ENCODE measurements at places on chromosomes 4 and X.

DNA sequence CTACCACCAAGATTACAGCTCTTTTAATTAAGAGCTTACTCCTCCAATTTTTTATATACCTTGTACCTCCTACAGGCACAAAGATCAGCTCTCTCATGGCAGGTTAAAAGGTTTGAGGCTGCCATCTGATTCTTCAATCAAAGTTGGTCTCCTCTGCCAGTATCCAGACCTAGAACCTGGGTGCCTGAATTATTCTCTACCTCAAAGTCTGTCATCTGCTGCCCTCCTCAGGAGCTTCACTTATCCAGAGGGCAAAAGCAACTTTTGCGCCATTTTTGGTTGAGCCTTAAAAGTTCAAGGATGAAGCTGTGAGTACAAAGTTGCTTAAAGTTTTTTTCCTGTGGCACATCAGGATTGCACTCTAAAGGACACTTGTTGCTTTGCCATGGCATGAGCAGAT, 343.7 kb upstream of the PPP1R2C start:
- DNase-seq: no peak

DNA sequence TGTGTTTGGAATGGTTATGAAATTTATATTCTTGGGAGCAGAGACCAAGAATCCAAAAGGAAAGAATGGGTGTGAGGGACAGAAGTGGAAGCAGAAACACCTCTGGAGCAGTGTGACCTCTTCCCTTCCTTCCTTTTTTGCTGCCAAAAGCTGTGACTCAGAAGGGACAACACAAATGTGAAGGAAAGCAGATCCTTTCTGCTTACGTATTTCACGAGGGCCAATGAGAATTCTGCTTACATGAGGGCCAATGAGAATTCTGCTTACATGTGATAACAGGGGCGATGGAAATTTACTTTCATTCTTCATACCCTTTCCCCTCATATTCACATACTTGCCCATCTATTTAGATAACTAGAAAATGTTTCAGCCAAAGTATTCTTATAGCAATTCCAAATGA, 404.6 kb downstream of the PRDM5 start:
- peak; percentile 4 for DNase-seq

- peak; percentile 86 for DNase-seq
These were observed 11.5 kb downstream of the CTAG1A start for GRCh38 chrX:154596290-154596929.

DNA sequence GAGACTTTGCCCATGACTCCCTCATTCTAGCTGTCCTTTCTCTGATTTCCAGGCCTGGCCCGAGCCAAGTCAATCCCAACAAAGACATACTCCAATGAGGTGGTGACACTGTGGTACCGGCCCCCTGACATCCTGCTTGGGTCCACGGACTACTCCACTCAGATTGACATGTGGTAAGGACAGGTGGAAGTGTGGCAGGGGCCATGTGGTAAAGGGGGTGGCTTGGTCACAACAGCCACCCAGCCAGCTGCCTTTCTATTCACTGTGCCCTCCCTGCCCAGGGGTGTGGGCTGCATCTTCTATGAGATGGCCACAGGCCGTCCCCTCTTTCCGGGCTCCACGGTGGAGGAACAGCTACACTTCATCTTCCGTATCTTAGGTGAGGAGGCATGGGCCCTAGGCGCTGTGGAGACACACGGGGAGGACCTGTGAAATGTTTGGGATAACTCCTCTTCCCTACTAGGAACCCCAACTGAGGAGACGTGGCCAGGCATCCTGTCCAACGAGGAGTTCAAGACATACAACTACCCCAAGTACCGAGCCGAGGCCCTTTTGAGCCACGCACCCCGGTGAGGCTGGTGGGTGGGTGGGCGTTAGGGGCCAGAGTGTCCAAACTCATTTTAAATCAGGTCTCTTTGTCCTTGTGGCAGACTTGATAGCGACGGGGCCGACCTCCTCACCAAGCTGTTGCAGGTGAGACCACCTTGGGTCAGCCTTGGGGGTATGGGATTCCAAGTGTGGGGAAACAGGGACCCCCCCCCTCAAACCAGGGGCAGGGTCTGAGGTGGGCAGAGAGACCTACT, 6.1 kb upstream of the USP11 start:
- DNase-seq: no peak

- peak; percentile 3 for DNase-seq
These were observed 1.5 kb downstream of the TIFA start for GRCh38 chr4:112284166-112284565.

- no peak for DNase-seq
These were observed 38.7 kb downstream of the SPATA4 start for GRCh38 chr4:176156656-176157055.

DNA sequence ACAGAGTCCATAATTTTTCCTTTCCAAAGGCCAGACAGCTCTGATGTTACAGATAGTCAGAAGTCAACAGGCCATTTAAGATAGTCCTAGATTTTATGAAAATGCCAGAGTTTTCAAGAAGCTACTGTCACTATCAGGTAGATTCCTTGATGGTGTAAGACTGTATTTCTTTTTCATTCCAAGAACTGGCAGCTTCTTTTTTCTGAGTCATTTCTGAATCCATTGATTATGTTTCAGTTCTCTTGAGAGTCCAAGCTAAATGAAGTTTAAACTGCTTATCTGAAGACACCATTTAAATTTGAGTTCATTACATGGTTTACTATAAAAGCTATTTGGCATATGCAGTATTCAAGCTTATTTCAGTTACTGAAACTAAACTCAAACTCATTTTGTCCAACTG, 44.6 kb downstream of the RASSF6 start:
- DNase-seq: no peak

DNA sequence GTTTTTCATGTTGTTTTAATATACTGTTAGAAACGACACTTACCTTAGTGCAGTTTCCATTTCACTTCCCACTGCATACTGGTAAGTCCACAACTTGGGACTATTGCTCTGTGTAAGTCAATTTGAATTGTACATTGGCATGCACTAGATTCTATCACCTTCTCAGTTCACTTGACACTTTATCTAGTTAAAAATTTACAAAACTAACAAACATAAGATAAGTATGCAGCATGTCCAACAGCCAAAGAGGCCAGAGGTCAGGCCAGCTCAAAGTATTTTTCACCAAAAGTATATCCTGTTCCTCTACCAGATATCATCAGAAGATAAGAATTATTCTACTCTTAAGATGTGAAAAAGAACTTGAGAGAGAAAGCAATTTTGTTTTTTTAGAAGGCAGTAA, 75.9 kb downstream of the QRFPR start:
- no peak for DNase-seq

GRCh38 chr4:14835708-14836425, 166.4 kb upstream of the CPEB2 start:
- no peak for DNase-seq

DNA sequence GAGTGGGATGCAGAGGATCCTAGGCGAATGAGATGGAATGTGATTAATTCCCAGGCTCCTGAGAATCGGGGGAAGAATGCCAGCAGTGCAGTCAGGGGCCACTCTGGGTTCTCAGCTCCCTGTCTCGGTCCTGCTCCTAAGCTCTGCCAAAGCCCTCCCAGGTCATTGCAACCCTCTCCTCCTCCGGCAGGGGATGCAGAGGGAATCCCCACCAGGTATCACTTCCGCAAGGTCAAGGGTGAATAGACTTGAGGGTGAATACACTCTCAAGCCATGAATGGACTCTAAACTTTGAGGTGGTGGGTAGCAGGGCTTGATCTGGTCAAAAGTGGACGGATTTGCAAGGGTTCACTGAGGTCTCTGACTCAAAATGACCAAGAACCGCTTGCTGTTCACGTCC, 139.3 kb upstream of the MXRA5 start:
- DNase-seq: no peak

DNA sequence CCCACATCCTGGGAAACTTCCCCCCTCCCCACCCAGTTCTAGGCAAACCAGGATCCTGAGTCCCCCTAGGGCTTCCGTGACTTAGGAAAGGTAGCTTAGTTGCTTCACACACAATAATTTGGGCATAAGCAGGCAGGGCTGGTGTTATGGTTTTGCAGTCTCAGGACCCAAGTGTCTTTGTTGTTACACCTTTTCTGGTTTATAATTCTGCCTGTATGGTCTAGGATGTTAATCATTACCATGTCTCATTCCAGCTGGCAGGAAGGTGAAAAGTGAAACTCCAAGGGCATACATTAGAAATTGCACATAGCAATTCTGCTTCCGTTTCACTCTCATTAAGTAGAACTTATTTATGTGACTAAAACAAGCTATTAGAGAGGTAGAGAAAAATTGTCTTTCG, 16.8 kb downstream of the UGT8 start:
- DNase-seq: peak; percentile 59
